ENCODE measurements at places on chromosomes 4 and X.

DNA sequence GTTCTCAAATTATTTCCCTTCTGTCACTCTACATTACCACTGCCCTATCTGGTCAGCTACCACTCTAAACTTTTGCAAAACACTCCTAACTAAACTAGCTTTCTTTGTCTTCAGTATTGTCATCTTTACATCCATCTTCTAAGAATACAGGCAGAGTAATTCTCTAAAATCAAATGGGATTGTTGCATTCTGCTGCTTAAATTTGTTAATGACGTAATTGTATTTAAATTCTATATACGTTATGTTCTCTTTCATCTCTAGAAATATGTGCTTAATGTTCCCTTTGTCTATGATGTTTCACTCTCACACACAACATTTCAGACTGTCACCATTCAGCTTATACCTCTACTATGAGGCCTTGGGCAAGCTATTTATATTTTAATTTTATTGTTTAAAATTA lies 1041.1 kb upstream of the POU3F4 start:
- DNase-seq, result no peak

- DNase-seq, result no peak
Measured at GRCh38 chr4:57184378-57185029, 74.3 kb upstream of the IGFBP7 start.

GRCh38 chrX:68808686-68809357 lies 20.0 kb upstream of the EFNB1 start:
- DNase-seq, result no peak

- DNase-seq, result no peak
Measured at GRCh38 chrX:132227383-132228112, 8.3 kb upstream of the RAP2C start.

DNA sequence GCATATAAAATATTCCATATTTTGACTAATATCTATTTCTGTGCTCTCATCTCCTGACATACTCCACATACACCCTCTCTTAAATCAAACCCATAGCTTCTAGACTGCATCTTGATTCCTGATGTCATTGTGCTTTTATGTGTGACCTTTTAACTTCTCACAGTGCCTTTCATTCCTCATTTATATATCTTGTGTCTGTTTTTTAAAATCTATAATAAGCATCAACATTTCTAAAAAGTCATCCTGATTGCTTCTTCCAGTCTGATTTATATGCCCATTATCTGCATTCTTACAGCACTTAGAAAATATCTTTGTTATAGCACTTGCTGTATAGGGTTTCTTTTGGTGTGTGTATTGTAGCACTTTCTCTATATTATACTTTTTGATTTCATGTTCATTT lies 190.1 kb upstream of the ITM2A start:
- DNase-seq, result no peak

DNA sequence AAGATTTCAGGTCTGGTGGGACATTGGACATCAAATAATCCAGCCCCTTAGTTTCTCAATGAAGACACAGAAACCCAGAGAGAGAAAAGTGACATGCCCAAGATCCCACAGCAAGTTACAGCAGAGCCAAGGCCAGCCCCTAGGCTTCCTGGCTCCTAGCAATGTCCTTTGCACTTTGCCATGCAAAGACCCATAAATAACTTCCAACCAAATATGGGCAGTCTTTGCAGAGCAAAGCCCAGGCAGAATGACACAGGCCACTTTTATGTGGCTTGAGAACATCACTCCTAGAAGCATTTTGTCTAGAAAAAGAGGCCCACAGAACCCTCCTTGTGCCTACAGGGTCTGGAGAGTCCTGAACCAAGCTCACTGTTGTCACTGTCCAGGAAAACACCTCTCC lies 78.1 kb upstream of the ATP6AP2 start:
- no peak for DNase-seq

DNA sequence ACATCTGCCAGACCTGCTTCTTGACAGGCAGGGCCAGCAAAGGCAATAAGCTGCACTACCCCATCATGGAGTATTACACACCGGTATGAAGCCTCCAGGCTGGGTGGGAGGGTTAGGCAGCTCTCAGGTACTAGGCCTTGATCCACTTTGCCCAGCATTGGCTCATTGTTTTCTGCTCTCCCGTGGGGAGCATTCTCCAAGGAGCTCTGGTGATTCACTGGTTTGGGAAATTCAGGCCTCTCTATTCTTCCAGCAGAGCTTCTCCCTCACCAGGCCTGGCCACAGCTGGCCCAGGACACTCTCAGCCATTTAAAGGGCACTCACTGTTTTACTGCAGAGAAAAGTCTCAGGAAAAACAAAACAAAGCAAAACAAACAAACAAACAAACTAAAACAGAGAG lies 33.0 kb downstream of the DRP2 start:
- no peak for DNase-seq

DNA sequence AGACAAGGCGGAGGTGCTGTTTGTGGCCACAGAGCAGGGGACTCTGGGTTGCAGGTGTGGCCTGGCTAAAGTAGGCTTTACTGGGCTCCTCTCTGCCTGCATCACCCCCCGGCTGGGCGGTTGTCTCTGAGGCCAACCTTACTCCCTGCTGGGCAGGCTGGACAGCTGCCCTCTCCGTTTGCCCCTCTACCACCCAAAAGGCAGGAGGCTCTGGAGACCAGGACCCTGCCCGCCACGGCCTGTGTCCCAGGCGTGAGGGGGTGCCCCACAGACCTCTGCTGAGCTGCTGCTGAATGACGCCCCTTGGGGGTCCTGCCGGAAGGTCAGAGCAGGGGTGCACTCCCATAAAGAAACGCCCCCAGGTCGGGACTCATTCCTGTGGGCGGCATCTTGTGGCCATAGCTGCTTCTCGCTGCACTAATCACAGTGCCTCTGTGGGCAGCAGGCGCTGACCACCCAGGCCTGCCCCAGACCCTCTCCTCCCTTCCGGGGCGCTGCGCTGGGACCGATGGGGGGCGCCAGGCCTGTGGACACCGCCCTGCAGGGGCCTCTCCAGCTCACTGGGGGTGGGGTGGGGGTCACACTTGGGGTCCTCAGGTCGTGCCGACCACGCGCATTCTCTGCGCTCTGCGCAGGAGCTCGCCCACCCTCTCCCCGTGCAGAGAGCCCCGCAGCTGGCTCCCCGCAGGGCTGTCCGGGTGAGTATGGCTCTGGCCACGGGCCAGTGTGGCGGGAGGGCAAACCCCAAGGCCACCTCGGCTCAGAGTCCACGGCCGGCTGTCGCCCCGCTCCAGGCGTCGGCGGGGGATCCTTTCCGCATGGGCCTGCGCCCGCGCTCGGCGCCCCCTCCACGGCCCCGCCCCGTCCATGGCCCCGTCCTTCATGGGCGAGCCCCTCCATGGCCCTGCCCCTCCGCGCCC lies 920 bp downstream of the HTT-AS start:
- no peak for DNase-seq

- DNase-seq, result no peak
Measured at GRCh38 chr4:72846280-72847111, 223.0 kb downstream of the COX18 start.

DNA sequence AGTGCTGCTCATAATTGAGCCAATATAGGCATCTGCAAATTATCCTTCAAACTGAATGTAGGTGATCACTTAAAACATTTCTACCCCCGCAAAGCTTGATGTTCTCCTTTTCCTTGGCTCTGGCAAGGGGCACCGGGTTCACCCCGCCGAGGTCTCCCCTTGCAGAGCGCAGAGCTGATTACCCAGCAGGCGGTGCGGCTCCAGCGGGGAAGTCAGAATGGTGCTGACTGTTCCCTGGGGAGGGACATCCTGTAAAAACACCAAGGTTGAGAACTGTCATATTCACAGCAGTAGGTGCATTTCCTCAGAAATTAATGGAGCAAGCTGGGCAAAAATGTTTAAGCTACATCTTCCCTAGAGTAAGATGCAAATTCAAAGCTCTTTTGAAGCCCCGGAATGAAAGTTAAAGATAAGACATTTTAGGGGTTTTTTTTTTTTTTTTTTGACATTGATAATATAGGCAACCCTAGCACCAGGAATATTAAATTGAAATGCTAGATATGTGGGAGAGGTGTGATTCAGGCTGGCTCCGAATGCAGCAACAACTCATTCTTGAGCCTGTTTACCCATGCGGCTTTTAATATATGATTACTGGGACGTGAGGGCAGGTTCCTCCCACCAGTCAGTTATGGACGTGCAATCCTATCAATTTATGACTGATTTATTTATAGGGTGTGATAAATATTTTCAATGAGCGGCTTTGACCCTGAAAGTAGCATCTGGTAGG lies 767.3 kb upstream of the TENM3 start:
- no peak for DNase-seq

DNA sequence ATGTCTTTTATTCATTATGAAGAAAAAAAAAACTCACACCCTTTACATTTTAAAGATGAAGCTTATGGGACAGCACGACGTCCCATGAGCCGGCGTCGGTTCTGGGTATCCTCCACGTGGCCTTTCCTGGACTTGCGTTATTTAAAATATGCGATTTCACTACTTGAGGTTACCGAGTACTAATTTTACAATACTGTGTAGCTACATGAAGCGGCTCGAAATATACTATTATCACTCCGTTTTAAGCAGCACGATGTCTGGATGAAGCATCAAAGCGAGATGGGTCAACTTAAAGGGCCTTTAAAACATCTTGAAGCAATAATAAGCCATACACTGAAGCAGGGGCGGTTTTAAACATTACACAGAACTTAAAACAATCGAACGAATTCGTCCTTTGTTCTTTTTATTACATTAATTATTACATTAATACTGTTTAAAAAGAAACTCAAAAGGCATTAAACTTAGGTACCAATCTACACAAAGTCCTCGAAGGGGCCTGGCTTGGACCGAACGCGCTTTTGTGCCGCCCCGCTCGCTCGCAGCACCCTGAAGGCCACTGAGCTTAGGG lies 1.4 kb upstream of the KLF3 start:
- DNase-seq, result no peak

- peak; percentile 45 for DNase-seq
Measured at GRCh38 chr4:139556071-139556723, at the start of gene SETD7. Gene SETD7 (minus strand): TSS chr4:139556219. CDS start chr4:139556137, 82 bp downstream.

- no peak for DNase-seq
Measured at GRCh38 chrX:109943092-109943739, 59.7 kb upstream of the TMEM164 start.

- no peak for DNase-seq
Measured at GRCh38 chr4:88341227-88342192, 37.1 kb upstream of the HERC6 start.

DNA sequence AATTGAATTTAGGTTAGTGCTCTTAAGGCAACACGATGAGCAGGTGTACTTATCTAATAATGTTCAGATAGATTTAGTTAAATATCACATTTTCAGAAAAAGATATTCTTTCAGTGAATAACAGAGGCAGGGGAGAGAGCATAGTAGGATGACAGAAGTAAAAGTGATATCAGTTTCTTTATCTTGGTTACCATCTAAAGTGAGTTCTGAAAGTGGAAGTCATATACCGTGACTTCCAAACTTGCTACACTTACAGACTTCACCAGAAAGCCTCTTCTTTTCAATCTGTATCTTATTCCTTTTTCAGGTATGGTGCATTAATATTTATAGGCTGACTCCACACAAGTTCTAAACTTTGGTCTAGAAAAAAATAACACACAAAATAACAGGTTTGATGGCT lies 124.9 kb downstream of the POU4F2 start:
- no peak for DNase-seq

- DNase-seq, result no peak
Measured at GRCh38 chr4:127071443-127071842, 561.3 kb upstream of the INTU start.

- no peak for DNase-seq
Measured at GRCh38 chr4:69858690-69859089, 1.3 kb downstream of the SULT1E1 start.

- no peak for DNase-seq
Measured at GRCh38 chrX:19670854-19671620, 155.7 kb upstream of the MAP3K15 start.

DNA sequence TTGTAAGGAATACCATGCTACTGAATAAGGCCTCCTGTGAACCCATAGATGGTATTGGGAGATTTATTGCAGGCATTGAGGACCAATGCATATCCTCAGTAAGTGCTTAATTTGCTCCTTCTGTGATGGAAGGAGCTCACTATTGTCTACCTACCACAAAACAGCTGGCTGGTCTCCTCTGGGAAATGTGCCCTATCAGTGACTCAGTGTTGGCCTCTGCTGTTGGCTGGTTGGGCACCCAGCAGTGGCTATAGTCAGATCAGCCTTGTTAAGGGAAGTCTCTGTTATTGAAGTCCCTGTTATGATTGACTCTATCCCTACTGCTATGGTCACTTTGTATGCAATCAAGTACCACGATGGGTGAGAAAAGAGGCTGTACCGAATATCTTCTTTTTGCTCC lies 27.5 kb upstream of the OTUD4 start:
- DNase-seq, result no peak

DNA sequence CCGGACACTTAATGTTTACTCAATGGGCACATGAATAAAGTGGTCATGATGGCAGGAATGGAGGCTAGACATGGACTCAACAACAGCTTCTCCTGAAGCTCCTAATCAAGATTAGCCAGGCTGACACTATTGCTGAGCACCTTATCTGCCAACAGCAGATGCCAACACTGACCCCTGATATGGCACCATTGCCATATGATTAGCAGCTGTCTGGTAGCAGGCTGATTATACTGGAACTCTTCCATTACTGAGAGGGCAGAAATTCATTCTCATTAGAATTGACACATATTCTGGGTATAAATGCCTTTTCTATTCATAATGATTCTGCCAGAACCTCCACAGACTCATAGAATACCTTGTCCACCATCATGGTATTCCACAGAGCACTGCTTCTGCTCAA lies 18.4 kb upstream of the AFF1 start:
- DNase-seq, result no peak

- DNase-seq, result no peak
Measured at GRCh38 chr4:80062527-80062926, 10.5 kb downstream of the ANTXR2 start.

DNA sequence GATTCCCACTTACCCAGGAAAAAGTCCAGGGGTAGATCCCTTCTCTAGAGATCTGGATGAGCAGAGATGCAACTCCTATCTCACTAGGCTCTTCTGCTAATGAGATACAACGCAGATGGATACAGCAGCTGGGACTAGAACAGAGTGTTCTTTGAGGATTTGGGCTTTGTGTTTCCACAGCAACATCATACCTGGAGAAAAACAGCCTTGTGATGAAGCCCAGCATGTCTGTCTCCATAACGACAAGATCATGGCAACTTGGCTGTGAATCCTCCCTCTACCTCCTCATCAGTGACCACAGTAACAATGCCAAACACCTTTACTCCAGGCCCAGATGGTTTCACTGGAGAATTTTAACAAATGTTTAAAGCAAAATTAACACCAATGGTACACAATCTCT lies 80.1 kb downstream of the RCHY1 start:
- no peak for DNase-seq

DNA sequence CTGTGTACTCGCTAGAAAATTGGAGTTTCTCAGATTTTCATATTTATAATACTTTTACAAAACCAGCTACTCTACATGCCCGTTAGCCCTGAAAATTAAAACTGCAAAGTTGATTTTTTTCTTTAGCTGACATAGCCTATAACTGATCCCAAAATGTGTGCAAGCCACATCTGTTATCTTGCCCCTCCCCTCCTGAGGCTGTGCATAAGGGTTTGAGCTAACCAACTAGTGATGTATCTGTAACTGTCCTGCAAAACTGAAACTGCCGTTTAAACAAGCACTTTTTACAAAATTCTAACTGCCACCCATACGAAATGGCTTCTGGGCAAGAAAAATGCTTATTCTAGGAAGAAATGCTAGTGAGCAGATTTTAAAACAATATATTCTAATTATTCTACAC lies 59.1 kb downstream of the EDNRA start:
- no peak for DNase-seq

Measured in stimulated activated CD4-positive, alpha-beta T cell treated with anti-CD3 and anti-CD28 coated beads, Interleukin-1b, Interleukin-23, amount 100 ng/mL, for 4 hours (primary cell).